ENCODE measurements at places on chromosomes 11 and 22. TPM values are rescaled to one million over a fixed set of nuclear protein-coding genes. Genes with fewer than 3 reads are reported as not detected.
A peak's percentile ranks its signal among the peaks of the same experiment; 100 is the strongest.

DNA sequence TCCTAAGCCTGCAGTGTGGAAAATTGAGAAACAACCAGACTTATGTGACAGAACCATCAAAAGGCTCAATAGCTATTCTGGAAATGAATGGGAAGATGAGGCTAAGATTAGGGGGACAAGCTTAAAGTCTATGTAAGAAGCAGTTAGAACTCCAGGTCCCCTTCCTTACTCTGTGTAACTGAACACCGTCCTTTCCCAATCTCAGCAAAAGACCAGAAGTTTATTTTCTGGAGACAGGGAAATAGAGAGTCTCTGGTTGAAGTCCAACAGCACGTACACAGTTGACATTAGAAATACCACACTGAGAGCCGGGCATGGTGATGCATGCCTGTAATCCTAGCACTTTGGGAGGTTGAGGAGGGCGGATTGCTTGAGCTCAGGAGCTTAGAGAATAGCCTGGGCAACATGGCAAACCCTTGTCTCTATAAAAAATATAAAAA, 93.9 kb downstream of the CD44 start:
- DNase-seq: no peak

OR51F2 gene
- not detected for total RNA-seq

GRCh38 chr11:61494381-61494961, 14.1 kb upstream of the LRRC10B start:
- DNase-seq: no peak

GRCh38 chr22:27993774-27994350, 74.8 kb upstream of the PITPNB start:
- DNase-seq: no peak

GRCh38 chr11:28528217-28528616, 420.0 kb downstream of the METTL15 start:
- DNase-seq: no peak

NUMA1 gene
- 173 TPM for total RNA-seq

MS4A6A gene
- not detected for total RNA-seq

DNA sequence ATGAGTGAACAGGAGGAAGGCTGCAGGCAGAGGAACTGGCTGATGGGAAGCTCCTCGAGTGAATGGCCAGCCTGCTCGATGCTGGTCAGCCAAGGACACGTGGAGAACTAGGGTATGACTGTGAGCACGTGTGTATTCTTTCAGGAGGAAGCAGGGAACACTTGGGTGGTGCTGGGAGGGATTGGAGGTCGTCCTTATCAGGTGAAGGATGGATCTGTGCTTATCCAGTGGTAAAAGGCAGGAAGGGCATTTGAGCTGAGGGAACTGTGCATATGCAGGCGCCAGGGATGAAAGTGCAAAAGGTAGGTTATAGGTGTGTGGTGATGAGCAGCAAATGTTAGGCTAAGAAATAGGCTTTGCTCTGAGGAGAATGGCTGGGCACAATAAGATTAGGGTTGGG, 9.7 kb upstream of the SLCO2B1 start:
- DNase-seq: no peak

DNA sequence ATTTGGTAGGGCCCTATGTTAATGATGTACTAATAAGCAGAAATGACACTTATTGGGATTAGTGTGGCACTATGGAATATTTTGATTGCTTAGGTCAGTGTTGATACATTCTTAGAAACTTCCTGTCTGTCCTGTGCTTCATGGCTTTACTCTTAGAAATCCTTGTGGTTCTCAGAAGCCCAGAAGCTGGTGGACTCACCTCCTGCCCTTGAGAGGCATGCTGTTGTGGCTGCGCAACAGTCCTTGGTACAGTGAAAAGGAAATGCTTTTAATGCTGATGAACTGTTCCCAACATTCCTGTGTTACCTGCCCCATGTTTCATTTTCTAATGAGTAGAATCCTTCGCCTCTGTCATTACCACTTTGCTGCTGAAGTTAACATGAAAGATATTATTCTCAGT, 52.4 kb upstream of the MYO18B start:
- DNase-seq: no peak

DNA sequence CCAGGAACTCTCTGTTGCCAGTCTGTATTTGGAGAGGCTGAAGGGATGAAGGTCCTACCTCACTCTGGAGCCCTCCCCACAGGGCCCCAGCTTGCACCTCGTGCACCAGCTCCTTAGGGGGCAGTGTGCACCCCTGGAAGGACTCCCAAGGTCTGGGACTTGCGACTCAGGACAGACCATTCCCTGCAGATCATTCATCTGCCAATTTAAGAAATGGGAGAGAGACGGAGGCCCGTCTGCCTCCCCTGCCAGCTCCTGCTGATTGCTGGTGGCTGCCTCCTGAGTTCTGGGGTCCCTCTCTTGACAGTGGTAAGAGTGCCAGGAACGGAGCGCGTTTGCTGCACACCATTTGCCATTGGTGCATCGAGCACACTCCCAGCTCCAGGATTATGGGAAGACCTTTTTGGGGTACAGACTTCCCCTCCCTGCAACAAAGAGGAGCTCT, 27.4 kb upstream of the MALAT1 start:
- peak; percentile 56 for DNase-seq

- no peak for DNase-seq
Observed at GRCh38 chr11:124875401-124875800, 10.2 kb downstream of the ROBO3 start.

DNA sequence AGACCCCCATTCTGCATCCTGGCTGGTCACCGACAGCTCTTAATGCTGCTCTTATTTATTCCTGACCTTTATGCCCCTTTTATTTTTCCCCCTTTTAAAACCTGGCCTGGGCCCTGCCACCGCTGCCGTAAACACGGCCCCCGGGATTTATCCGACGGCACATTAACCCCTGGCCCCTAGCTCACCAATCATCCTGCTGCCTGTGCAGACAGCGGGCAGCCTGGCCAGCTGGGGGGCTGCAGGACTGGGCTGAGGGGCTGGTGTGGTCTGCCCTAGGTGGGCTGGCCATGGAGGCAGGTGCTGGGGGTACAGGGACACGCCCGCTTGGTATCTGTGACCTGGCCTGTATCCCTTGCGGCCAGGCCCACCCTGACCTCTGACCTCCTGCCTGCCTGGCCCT, 21.4 kb upstream of the FLRT1 start:
- no peak for DNase-seq

NLRP14 gene
- 0.13 TPM for total RNA-seq

TAF10 gene
- total RNA-seq: 62.2 TPM

- DNase-seq: no peak
Observed at GRCh38 chr22:27996981-27997380, 77.9 kb upstream of the PITPNB start.
